ENCODE measurements at places on chromosomes 7 and 10. TPM values are rescaled to one million over a fixed set of nuclear protein-coding genes. Genes with fewer than 3 reads are reported as not detected.

The DMBT1 gene
- total RNA-seq = 0.05 TPM

The ANXA8L1 gene
- 0.26 TPM for total RNA-seq

The VPS26A gene
- total RNA-seq = 88.9 TPM

The CYP3A7 gene
- total RNA-seq = not detected

The PTPN20 gene
- total RNA-seq = 9.5 TPM

The OGDHL gene
- 1.3 TPM for total RNA-seq

The SCIN gene
- total RNA-seq = 5.6 TPM

- H3K36me3 ChIP-seq = no peaks in the 10 kb centered on the region
- no peaks in the 10 kb centered on the region for H3K4me1 ChIP-seq
- no peak overlapping the region for H3K4me3 ChIP-seq
- H3K27ac ChIP-seq = no peak overlapping the region
Observed at GRCh38 chr10:112871021-112871420, 79.0 kb upstream of the TCF7L2 start.

GRCh38 chr7:42511027-42511426, 274.0 kb upstream of the GLI3 start:
- DNase-seq = no peak
- no peak overlapping the region for H3K4me3 ChIP-seq
- H3K27me3 ChIP-seq = no peaks in the 10 kb centered on the region
- no peaks in the 10 kb centered on the region for H3K4me1 ChIP-seq
- no peak overlapping the region for H3K27ac ChIP-seq
- H3K36me3 ChIP-seq = no peaks in the 10 kb centered on the region

DNA sequence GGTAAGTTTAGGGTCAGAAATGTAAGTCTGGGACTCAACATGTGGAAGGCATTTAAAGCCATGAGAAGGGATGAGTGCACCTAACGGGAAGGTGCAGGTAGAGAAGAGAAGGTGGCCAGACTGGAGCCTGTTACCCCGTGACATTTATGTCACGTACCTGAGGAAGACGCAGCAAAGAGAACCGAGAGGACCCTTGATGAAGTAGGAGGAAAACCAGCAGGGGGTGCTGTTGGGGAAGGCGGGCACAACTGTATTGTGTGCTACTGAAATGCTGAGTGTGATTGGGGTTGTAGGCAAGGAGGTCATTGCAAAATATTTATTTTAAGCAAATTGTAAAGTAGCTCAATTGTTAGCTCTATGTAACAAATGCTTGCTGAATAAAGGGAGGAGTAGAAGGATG, 338.2 kb upstream of the PRKCQ start:
- no peak overlapping the region for H3K27ac ChIP-seq
- no peak overlapping the region for H3K4me3 ChIP-seq
- no peak for DNase-seq
- no peaks in the 10 kb centered on the region for H3K36me3 ChIP-seq

- H3K27me3 ChIP-seq = no peaks in the 10 kb centered on the region
- H3K4me3 ChIP-seq = no peak overlapping the region
- H3K27ac ChIP-seq = no peak overlapping the region
- no peaks in the 10 kb centered on the region for H3K4me1 ChIP-seq
Observed at GRCh38 chr10:82468453-82468852, 593.5 kb downstream of the NRG3 start.

DNA sequence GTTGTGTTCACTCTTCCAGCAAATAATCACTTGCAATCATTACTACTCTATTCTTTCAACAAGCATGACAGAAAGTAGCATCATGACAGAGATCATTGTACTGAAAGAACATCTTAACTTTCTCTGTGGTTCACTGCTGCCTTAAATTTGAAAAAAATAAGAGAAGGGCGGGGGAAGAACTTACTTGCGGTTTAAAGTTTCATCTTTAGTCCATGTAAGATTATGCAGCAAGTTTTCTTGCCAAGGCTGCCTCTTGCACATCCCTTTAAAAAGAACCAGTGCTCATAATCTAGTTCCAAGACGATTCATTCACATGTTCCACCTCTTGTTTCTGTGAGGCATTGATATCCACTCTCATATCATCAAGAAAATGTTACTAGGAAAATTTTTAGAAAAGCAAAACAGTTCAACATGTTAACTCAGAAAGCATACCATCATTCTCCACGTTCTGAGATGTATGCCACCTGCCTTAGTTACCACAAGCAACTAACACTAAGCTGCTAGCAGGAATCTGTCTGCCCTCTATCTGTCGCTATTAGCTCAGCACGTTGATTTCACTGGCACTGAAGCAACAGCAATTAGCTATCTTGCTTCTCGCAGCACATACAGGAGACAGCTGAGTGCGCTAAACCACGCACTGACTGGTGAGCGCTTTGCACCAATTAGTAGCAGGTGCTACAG, at the start of gene PCDH15:
Gene PCDH15, minus strand, starts transcription at position 491 of the 681 bp plus-strand sequence. CDS start 136,969 bp downstream, outside the sequence.
- no peak within 1 kb of the TSS for H3K4me3 ChIP-seq
- H3K27ac ChIP-seq = no peak within 1 kb of the TSS
- DNase-seq = peak; percentile 22

DNA sequence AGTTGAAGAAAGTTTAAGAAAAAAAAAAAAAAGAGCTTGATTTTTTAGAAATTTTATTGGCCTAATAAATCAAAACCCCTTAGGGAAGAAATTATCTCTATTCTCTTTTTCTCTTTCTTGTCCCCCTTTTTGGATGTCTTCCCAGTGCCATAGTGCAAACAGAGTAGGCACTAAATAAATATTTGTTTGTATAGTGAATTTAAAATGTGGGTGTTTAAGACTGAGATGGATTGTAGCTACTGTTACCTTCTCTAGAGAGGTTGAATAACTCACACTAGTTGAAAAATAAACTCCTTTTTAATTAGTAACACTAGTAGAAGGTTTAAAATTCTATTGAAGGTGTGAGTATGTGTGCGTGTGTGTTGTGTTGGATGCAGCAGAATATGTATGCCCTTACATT, 783.8 kb downstream of the NXPH1 start:
- H3K27me3 ChIP-seq = no peaks in the 10 kb centered on the region
- no peaks in the 10 kb centered on the region for H3K4me1 ChIP-seq
- no peak overlapping the region for H3K4me3 ChIP-seq
- no peaks in the 10 kb centered on the region for H3K36me3 ChIP-seq

DNA sequence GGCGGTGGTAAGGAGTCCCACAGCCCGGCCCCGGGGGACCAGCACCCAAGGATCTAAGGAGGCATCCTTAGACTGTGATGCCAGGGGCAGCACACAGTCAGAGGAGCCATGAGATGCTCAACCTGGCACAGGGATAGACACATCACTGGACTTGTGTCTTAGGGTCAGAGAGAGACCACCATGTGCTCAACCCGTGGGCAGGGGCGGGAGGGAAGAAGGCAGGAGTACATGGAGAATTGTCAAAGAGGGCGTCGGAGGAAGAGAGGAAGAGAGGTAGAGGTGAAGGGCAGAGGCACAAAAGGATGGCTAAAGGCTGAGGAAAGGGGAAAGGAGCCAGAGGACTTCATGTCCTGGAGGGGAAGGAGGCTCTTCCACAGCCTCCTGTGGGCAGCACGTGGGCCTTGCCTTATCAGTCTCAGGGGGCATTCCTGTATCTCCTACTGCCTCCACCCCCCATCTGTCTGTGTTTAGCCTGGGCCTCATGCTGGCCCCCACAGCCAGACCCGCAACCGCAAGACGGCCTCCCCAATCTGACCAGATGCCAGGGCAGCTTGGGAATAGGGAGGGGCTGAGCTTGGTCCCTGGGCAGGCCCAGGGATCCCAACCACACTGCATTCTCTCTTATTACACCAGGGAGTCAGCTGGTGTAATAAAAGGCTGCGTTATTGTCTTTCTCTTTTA, 2.2 kb downstream of the ADCY1 start:
- H3K4me1 ChIP-seq = peaks cover 4% of the 10 kb centered on the region
- no peak for DNase-seq
- no peak overlapping the region for H3K4me3 ChIP-seq
- H3K27ac ChIP-seq = no peak overlapping the region
- no peaks in the 10 kb centered on the region for H3K36me3 ChIP-seq
- peaks cover 33% of the 10 kb centered on the region for H3K27me3 ChIP-seq

DNA sequence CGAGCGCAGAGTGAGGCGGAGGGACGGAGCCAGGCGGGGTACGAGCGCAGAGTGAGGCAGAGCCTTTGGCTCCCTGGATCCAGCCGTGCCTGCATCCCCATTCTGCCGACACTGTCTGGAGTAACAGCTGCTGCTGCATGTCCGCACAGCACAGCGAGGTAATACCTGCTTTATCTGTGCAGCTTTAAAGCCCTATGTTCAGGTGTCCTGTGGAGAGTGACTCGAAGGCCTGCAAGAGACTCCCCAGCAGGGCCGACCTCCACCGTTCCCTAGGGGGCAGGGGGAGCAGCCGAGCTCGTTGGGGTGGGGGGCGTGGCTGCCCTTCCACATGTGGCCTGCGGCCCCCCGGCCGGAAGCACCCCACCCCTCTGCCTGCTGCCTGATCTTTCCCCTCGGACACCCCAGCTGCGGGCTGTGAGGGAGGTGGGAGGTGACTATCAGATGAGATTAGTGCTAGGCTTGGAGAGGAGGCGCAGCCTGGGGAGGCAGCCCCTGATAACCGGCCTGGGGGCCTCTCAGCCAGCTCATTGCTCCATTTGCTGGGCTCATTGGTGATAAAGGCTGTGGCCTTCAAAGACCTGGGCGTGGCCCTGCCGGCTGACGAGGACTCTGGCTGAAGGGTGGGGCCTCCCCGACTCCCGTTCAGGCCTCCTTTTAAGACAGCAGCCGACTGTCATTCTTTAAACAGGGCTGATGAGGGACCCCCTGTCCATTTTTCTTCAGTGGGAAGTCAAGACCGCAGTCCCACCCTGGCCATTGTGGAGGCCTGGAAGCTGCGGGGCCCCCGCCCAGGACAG, 8.0 kb downstream of the VENTX start:
- no peaks in the 10 kb centered on the region for H3K27me3 ChIP-seq
- no peaks in the 10 kb centered on the region for H3K36me3 ChIP-seq
- H3K4me3 ChIP-seq = no peak overlapping the region
- H3K27ac ChIP-seq = no peak overlapping the region
- no peak for DNase-seq

GRCh38 chr10:42973411-42973810, 103.5 kb upstream of the RET start:
- H3K27ac ChIP-seq = no peak overlapping the region
- H3K27me3 ChIP-seq = no peaks in the 10 kb centered on the region
- no peak for DNase-seq
- 0 out of 2 replicates have a peak, but pooled peaks cover 2% of the 10 kb centered on the region for H3K4me1 ChIP-seq

- no peaks in the 10 kb centered on the region for H3K27me3 ChIP-seq
- H3K4me1 ChIP-seq = no peaks in the 10 kb centered on the region
- peak; percentile 36 for DNase-seq
- H3K27ac ChIP-seq = no peak overlapping the region
Observed at GRCh38 chr7:34823650-34824258, 165.7 kb downstream of the NPSR1 start.

- no peak for DNase-seq
- no peaks in the 10 kb centered on the region for H3K36me3 ChIP-seq
- H3K27me3 ChIP-seq = no peaks in the 10 kb centered on the region
Observed at GRCh38 chr10:83983578-83984255, 155.6 kb upstream of the GHITM start.

GRCh38 chr7:130361681-130362080, 17.1 kb downstream of the CPA5 start:
- peaks cover 5% of the 10 kb centered on the region for H3K4me1 ChIP-seq
- H3K4me3 ChIP-seq = no peak overlapping the region
- H3K36me3 ChIP-seq = no peaks in the 10 kb centered on the region
- no peak overlapping the region for H3K27ac ChIP-seq
- H3K27me3 ChIP-seq = no peaks in the 10 kb centered on the region

DNA sequence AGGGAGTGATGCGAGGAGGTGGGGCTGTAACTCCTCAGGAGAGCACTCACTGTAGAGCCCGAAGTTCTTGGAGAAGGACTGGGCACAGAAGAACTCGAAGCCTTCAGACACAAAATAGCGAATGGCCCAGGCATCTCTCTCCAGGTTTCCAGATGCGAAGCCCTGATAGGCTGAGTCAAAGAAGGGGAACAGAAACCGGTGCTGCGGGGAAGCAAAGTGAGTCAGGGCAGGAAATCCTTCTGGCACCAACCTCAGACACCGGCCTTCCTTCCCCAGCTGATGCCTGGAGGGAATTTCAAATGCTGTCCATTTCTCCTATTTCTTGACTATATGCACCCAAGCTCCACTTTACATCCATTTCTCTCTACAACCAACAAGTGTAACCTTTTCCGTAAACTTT, 26.8 kb downstream of the GOT1 start:
- H3K4me3 ChIP-seq = no peak overlapping the region
- no peaks in the 10 kb centered on the region for H3K4me1 ChIP-seq

GRCh38 chr10:125015356-125015944, 73.5 kb downstream of the ZRANB1 start:
- DNase-seq = no peak
- H3K27ac ChIP-seq = no peak overlapping the region
- no peaks in the 10 kb centered on the region for H3K36me3 ChIP-seq
- no peaks in the 10 kb centered on the region for H3K27me3 ChIP-seq

DNA sequence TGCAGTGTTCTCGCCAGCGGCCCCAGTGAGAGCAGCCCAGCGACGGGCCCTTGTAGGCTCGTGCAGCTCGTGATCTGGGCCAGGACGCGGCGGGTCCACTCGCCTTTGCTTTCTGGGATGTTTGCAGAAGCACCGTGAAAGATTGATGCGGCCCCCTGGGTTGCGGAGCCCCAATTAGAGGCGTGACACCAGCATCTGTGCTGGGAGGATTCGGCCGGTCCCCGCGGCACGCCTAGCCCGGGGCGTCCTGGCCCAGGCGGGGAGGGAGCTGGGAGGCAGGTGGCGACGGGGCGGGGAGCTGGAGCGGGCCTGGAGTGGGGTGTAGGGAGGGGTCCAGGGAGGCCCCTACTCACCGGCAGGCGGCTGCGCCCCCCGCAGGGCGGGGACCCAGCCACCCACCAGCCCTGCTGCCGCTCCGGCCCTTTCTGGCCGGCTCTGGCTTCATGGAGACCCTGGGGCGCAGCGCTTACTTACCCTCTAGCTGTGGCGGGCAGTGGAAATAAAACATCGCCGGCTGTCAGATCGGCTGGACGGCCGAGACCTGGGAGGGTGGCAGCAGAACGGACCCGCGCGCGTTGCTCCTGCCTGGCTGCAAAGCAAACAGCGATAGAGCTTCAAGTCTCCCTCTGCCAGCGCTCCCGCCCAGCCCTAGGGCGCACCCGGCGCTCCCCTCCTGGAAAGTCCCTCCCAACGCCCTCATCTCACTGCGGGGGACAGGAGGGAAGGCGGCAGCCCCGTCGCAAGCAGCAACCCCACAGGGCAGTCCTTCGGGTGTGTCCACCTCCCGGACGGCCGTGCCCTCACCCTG, 752 bp downstream of the DRGX start:
- no peak for DNase-seq
- peaks cover 50% of the 10 kb centered on the region for H3K27me3 ChIP-seq
- H3K4me1 ChIP-seq = no peaks in the 10 kb centered on the region
- H3K4me3 ChIP-seq = peak overlapping the region; percentile 26
- H3K36me3 ChIP-seq = no peaks in the 10 kb centered on the region

All from Panc1 (cell line).